A549 treated with CORT108297 at 1 μM for 4 hours (cell line): ENCODE measurements at places on chromosomes 16 and 17. TPM values are rescaled to one million over a fixed set of nuclear protein-coding genes. Genes with fewer than 3 reads are reported as not detected.

Gene MSLN
- total RNA-seq: 2.1 to 3.7 TPM (median 2.5 TPM) in 5 replicates

Gene MYH11
- total RNA-seq: 0.02 to 0.13 TPM (median 0.10 TPM) in 5 replicates

Gene MEIOB
- total RNA-seq: 1.7 to 2.3 TPM (median 1.9 TPM) in 5 replicates

Gene PPP1R27
- total RNA-seq: 0.10 to 0.43 TPM (median 0.17 TPM) in 4 of 5 replicates, not detected in the other
